Neural crest cell (in vitro differentiated cells): ENCODE measurements at places on chromosomes 5 and 9. TPM values are rescaled to one million over a fixed set of nuclear protein-coding genes. Genes with fewer than 3 reads are reported as not detected.

DNA sequence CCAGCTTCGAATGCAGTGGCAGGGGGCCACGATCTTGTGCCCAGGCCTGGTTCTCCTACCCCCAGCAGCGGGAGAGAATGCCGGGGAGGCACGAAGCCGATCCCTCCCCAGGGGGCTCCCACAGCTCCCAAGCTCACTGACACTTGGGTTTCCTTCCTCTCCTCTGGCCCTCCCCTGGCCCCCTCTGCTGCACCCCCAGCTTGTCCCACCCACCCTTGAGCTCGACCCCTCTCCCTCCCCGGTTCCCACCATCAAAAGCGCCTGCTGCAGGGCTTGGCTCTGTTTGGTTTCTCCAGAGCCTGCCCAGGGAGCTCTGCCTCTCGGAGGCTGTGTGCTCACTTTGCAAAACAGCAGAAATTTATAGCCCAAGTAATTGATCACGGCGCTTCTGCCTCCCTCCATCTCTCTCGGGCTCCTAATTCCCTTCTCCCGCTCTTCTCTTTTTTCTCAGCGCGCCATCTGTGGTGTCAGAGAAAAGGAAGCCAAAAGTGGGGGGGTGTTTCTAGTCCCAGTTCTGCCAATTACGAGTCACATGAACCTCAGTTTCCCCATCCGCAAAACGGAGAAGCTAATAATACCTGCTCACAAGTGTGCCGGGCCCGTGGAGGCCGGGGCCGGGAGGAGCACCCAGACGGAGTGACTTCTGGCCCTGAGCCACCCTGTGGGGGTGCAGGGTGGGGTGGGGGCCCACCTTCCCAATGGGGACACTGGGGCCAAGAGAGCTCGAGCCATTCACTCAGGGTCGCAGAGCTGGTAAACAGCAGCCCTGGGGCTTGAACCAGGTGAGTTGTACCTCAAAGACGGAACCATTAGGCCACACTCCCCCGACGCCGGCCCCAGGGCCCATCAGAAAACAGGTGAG is 141.2 kb upstream of the IER5L start:
- no peak for DNase-seq

DNA sequence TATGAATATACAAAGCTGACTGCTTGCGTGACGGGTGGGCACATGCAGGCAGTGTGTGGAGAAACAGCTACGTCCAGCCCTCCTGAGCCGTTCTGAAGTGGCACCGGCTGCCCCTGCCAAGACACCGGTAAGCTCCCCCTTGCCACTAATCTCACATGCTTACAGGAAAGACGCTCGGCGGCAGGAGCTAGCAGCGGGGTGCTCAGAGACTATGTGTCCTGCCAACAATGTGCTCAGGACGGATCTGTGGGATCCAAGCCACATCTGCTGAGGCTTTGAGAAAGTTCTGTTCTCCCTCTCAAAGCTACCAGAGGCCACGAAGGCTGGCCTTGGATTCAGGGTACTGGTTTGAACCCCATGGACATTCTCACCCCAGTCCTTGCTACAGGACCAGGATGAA is 157.2 kb upstream of the PHYKPL start:
- DNase-seq, result no peak

GRCh38 chr9:18357321-18357720 is 116.6 kb upstream of the ADAMTSL1 start:
- no peak for DNase-seq

The RIGI gene
- total RNA-seq, result 6.4 and 6.6 TPM in 2 replicates

The TRIM36 gene
- total RNA-seq, result 18.9 and 22.9 TPM in 2 replicates
